ENCODE measurements at places on chromosomes 6 and 20.
A peak's percentile ranks its signal among the peaks of the same experiment; 100 is the strongest.

DNA sequence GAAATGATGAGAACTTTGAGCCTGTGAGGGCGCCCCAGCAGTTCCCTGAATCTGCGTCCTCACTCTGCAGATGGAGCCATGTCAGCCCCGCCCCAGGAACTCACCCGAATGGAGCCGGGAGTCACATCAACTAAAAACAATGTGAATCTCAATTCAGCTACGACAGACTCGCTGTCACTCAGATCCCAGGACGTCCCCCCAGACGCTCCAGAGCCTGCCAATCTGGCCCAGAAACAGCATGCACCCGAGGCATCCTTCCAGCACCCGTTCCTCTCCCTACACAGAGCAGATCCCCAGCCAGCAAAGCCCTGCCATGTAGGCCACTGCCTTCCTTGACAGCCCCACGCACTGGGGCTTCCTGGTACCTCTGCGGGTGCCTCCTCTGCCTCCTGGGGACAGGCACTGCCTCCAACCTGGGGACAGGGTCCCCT is 248.0 kb downstream of the TTLL2 start:
- DNase-seq = no peak

DNA sequence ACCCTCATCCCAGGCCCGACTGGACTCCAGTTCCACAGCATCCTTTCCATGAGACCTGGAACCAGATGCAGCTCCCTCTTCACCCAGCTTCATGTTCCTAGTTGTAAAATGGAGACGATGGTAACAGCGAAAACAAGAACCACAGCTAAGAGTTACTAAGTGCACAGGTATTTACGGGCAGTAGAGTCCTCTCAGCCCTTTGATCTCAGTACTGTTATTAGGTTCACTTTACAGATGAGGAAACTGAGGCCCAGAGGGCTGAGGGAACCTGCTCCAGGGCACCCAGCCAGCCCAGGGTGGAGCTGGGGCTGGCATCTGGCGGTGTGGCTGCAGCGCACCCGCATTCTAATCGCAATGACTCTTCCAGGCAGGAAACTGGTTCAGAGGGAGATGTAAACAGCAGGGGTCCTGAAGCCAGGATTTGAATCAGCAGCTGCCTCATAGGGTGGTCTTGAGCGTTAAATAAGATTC is 858 bp downstream of the BCAS1 start:
- DNase-seq = no peak

- no peak for DNase-seq
These were observed 315.1 kb downstream of the SMOC2 start for GRCh38 chr6:168756009-168756634.

GRCh38 chr6:75345413-75345812 is 60.8 kb upstream of the TMEM30A start:
- DNase-seq = no peak

- no peak for DNase-seq
These were observed 201.2 kb upstream of the MYLIP start for GRCh38 chr6:15927531-15928225.

GRCh38 chr6:132919045-132919860 is 104.9 kb downstream of the RPS12 start:
- no peak for DNase-seq

DNA sequence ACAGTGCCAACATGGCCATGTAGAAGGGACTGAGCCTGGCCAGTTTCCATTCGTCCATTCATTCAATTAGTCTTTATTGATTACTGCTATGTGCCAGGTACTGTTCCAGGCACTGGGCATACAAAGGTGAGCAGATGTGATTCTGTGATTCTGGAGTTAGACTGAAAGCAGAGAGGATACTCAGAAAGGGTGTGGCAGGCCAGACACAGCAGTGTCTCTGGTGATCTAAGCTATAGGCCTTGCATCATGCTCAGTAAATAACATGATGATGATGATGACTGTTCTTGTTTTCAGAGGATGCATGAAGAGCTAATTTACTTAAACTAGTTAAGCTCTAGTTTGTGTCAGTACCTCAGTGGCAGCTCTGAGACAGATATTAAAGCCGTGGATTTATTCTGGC is 31.4 kb upstream of the FUCA2 start:
- DNase-seq = no peak

DNA sequence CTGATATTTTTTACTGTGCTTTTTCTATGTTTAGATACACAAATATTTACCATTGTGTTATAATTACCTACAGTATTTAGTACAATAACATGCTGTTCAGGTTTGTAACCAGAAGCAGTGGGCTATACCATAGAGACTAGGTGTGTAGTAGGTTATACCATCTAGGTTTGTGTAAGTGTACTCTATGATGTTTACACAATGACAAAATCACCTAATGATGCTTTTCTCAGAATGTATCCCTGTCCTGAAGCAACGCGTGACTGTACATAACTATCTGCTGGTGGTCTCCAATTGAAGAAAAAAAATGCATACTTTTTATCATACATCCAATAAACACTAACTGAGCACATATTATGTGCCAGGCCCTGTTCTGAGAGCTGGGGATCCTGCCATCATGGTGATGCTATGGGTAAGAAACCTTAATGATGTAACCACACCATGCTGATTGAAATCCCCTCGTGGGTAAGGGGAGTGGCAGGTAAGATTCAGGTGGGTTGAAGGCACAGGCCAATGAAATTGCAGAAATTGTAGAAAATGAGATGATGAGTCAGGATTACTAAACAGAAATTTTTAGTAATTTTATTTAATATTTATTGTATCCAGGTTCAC is 76.8 kb downstream of the FYN start:
- DNase-seq = no peak

DNA sequence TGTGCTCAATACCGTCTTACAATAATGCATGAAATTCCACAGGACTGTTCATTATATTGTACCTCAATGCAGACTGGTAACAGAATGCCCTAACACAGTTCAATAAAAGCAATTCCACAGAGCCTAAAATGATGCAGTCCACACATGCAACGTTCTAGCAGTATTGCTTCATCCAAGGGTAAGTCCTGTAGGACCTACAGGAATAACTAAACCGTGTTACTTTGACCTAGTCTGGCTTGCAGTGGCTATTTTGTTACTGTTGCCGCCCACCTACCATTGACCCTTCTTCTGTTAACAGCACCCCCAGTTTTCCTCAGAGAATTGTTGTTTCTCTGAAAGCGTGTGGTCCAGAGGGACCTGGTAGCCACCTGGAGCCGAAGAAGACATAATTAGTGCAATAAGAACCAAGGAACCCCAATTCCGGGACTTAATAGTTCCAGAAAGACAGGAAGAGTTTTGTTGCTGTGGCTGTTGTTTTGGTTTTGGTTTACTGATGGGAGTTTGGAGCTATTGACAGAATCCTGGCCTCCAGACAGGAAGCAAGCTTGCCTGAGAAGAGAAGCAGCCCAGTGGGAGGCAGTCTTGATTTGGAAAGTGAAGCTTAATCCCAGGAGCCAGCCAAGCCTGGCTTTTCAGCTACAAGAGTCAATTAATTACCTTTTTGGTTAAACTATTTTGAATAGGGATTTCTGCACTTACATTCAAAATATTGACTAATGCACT is 91.3 kb downstream of the FRK start:
- no peak for DNase-seq

- no peak for DNase-seq
These were observed 83.5 kb downstream of the FOXO3 start for GRCh38 chr6:108644252-108644651.

GRCh38 chr20:39851459-39851858 is 837.6 kb downstream of the MAFB start:
- DNase-seq = no peak

- no peak for DNase-seq
These were observed 463.0 kb downstream of the CDKAL1 start for GRCh38 chr6:20997143-20997769.

DNA sequence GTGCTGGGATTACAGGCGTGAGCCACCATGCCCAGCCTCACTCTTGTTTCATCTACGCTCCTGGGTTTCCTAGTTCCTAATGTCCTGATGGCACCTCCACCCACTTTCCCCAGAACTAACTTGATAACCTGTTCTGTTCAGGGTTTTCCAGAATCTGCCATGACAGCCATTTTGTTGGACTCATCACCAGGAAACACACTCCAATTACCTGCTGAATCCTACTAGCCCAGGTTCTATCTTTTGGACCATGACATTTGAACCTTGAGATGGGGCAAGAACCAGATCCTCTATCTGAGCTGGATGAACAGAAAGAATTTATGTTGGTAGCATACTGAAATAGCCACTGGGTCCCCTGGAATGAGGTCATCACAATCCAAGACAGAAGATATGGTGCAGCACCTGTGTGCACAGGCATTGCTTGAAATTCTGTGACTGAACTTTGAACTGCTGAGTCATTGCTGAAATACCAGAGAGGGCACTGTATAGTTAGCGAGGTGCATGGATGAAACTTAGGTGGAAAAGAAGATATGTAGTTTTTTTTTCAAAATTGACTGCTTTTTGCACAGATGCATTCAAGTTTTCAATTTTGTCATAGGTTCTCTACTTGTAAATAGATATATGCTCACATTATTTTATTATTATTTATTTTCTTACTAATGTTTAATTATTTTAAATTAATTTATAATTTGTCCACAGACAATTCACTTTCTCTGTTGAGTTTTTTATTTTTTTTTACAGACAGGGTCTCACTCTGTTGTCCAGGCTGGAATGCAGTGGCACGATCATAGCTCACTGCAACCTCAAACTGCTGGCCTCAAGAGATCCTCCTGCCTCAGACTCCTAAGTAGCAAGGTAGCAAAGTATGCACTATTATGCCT is 42.8 kb upstream of the TASP1 start:
- peak; percentile 69 for DNase-seq

DNA sequence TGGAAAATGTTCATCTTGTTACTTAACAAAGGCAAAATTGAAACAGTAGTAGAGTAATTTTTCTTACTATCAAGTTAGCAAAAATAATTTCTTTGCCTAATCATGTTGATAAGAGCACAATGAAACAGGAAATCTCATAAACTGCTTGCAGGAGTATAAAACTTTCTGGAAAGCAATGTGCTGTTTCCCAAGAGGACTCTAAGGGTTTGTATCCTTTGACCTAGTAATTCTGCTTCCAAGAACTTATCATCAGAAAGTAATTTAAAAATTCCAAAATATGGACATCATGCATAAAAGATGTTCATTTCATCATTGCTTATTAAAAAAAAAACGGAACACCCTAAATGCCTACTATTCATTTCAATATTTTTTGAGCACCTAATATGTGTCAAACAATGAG is 46.1 kb upstream of the TNFAIP3 start:
- no peak for DNase-seq

DNA sequence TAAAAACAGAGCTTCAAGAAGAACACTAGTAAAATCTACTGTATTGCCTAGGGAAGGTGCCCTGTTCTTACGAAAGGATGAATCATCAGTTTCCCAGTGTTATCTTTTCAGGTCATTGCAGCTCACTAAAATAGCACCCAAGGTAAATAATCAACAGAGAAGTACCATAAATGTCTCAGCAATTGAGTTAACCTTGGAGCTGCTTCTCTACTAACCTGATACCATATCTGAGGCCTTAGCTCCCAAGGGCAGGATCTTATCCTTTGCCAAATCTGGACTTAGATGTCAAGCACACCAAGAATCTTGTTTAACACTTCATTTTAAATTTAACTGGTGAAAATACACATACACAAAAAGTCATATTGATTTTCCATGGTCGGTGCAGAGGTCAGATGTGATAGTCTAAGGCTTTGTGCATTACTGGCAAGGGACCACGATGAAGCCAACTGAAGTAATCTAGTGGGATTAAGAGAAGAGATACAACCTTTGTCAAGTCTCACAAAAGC is 81.5 kb downstream of the EDN1 start:
- DNase-seq = no peak

DNA sequence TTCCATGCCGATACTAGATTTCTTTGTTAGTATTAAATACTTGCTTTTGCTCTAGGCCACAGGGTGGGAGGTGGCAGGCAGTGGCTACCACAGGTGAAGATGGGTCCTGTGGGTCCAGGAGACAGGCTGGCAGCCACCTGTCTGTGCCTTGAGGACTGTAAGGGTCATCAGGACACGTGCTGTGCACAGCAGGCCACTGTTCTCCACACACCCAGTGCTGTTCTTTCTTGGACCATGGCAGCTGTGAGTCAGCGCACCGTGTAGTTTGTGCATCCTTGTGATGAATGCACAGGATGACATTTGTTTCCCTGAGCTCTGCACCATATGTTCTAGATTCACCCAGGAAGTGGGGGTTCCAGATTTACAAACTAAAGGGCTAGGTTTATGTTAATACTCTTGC is 317.0 kb downstream of the ZFAND3 start:
- no peak for DNase-seq

DNA sequence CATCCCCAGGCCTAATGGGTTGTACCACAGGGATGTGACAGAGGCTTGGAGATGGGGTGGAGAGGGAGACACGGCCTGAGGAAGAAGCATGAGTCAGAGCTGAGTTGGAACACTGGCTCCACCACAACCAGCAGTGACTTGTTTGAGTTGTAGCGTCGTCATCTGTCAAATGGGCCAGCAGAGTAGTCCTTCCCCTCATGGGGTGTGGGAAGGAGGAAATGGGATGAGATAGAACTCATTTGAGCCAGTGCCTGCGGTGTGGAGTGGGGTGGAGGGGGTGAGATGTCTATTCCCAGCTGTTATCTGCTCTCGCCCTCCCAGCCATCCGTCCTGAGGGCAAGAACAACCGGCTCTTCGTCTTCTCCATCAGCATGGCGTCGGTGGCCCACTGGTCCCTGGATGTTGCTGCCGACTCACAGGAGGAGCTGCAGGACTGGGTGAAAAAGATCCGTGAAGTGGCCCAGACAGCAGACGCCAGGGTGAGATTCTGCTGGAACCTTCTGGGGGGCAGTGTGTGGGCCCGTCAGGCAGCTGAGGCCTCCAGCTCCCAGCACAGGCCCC is 32.5 kb downstream of the PLCG1 start:
- DNase-seq = no peak

DNA sequence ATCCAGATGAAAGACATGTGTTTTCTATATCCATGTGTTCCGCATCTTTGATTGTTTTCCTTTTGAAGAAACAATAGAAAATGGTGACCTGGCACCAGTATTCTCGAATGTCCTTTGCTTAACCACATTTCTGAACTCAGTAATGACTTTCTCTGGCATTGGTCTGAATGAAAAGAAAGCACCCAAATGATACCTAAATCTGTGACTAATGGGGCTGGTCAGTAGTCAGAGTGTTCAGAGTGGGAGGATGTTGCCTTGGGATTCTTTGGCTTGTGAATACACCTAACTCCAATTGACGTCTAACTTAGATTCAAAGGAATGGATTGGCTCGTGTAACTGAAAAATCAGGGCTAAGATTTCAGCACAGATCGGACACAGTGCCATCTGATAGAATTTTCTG is 27.1 kb downstream of the PARD6B start:
- no peak for DNase-seq

DNA sequence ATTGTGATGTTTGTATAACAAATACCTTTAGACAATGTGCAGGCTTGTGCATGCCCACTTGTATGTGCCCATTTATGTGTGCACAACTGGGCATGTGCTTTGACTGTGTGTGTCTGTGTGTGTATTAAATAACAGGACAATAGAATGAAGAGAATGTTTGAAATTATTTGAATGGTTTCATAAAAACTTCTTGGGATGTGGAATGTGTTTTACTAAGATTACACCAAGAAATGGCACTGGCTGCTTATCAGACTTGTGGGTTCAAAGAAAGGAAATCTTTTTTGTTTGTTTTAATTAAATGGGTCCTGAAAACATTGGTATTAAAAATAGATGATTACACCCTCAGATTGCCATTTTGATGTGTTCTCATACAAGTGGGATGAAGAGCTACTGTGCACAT is 191.6 kb upstream of the CCN2 start:
- no peak for DNase-seq

Data from activated CD4-positive, alpha-beta T cell treated with anti-CD3 and anti-CD28 coated beads, Interleukin-2, amount 50 U/mL, for 16 hours (primary cell).